Tongue (tissue), 3 donors: ENCODE measurements at places on chromosomes 7 and 10.

DNA sequence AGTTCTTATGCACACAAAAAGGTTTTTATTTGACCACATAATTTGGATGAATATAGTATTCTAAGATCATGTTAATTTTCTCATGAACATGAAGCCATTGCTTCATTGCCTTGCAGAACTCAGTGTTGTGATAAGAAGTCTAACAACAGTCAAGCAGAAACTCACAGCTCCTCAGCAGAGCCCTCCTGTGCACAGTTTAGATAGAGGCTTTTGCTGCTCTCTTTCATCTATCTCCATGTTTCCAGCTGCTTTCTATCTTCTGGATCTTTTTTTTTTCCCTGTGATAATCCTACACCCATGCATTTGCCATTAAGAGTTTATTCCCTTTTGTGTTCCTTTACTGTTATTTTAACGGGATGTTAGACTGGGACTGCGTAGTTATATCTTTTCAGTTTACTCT lies 557.7 kb upstream of the LRRTM3 start:
- no peak for DNase-seq

GRCh38 chr7:36966039-36966438 lies 241.7 kb upstream of the AOAH start:
- DNase-seq = no peak

GRCh38 chr10:108244443-108245228 lies 1080.1 kb upstream of the SORCS1 start:
- no peak for DNase-seq

GRCh38 chr7:17855202-17855601 lies 85.1 kb downstream of the SNX13 start:
- DNase-seq = no peak

DNA sequence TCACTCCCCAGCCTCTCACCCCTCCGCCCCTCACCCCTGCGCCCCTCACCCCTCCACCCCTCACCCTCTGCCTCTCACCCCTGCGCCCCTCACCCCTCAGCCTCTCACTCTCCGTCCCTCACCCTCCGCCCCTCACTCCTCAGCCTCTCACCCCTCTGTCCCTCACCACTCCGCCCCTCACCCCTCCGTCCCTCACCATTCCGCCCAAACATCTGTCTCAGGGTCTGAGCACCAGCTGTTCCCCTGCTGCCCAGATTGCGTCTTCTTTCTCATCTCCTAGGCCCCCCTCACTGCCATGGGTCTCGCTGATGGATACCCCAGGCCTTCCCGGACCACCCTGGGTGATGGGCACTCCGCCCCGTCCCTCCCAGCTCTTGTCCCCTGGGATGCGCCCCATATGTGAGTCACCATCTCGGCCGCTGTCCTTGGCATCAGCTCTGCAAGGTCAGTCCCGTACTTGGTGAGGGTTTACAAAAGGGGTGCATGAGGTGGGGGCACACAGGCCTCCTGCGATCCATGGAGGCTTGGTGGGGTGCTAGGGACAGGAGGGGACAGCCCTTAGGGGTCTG lies 65.4 kb upstream of the GNA12 start:
- no peak for DNase-seq

GRCh38 chr7:142301299-142301698 lies 43.4 kb upstream of the PRSS58 start:
- DNase-seq = no peak

DNA sequence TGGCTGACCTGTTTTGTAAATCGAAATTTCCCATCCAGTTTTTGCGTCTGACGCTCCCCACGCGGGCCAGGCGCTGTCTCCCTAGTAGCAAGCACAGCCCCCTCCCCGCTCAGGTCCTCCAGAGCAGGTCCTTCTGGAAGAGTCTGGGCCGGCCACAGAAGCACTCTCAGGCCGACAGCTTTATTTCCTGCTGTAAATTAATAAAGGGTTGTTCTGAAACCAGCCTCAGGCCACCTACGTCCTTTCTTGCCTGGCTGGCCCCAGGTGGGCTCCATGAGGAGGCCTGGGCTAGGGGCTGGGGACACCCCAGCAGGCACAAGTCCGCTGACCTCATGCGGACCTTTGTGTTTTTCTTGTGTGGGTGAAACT lies 35.2 kb downstream of the CAMK2B start:
- no peak for DNase-seq

- DNase-seq = no peak
Measured at GRCh38 chr10:93995598-93996271, 2.0 kb downstream of the PLCE1 start.

DNA sequence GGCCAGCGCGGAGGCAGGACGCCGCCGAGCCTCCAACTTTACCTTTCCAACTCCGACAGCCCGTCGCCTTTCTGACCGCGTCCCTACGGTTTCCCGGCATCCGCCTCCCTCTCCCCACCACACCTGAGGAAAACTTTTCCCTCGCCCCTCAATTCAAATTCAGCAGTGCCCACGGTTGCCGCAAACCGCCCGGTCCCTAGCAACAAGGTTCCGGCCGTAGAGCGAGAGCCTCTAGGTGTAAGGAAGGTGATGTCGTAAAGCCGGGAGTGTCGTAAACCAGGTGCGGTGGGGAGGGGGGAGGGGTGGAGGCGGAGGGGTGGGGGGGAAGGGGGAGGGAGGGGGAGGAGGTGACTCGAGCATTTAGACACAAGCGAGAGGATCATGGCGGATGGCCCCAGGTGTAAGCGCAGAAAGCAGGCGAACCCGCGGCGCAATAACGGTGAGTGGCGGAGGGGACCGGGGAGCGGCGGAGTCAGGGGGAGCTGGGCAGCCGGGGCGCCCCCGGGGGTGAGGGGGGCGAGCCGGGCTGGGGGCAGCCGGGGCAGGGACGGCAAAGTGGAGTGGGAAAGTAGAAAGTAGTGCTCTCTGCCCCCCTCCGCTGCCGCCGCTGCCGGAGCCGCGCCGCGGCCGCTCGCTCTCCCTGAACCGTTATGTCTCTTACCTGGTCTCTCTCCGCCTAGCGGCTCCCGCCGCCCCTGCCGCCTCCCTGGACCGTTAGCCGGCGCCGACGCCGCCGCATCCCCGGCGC lies at the start of gene ZEB1:
TSS of gene ZEB1 (plus strand) at position 363 of the 748 bp plus-strand sequence. CDS start at position 382, 19 bp downstream.
- DNase-seq = peak; percentile 96

- peak; percentile 15 for DNase-seq
Measured at GRCh38 chr7:34675749-34676374, 17.8 kb downstream of the NPSR1 start.

DNA sequence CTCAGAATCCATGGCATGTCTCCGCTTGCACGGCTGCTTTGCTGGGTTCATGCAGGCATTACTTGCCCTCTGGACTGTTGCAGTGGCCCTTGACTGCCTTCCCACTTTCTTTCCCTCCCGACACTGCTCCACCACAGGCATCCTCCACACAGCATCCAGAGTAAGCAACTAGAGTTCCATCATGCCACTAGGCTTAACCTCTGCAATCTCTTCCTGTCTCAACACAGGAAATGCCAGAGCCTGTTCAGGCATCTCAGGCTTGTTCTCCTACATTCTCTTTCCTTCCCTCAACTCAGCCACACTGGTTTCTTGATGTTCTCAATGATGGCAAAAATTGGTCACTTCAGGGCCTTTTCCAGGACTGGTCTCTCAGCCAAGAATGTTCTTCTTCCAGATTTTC lies 284.5 kb upstream of the KLF6 start:
- DNase-seq = no peak

GRCh38 chr10:36469585-36469984 lies 655.8 kb upstream of the ANKRD30A start:
- no peak for DNase-seq

DNA sequence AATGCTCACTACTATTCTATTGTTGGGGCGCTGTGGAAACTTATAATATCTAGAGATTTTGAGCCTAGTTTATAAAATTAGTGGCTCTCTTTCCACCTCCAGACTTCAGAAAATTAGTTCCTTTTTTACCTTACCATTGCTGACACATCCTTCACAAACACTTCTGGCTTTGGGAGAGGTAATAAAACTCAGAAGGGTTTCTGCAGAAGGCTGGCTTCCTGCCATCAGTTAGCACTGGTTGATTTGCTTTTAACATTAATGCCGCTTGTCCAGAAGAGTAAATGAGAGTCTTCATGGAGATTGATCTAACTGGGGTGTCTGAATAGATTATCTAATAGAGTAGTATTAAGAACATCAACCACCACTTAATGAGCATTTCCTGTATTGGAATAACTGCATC lies 20.3 kb downstream of the ACSM6 start:
- no peak for DNase-seq

DNA sequence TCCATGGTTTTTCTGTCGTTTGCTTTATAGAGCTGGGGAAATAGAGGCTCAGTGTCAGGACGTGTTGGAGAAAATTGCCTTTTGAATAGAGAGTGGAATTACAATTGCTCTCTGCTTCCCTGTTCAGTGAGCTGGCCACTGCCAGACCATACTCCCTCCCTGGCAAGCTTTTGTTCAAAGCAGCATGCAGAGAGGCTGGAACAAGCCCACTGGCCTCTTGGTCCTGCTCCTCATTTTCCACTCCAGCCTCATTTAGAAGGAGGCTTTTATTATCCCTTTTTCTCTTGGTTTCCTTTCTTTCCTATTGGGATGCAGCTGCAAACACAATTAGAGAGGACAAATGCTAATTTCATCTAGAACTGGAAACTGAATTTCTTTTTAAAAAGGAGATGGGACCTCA lies 302.2 kb upstream of the PODXL start:
- DNase-seq = no peak

GRCh38 chr10:108375691-108376090 lies 1211.2 kb upstream of the SORCS1 start:
- DNase-seq = no peak
